ENCODE measurements at places on chromosomes 7 and 10. TPM values are rescaled to one million over a fixed set of nuclear protein-coding genes. Genes with fewer than 3 reads are reported as not detected.

The SPDYE9 gene
- not detected for total RNA-seq

The OPN1SW gene
- total RNA-seq, result not detected

The PNLIPRP2 gene
- not detected for total RNA-seq

DNA sequence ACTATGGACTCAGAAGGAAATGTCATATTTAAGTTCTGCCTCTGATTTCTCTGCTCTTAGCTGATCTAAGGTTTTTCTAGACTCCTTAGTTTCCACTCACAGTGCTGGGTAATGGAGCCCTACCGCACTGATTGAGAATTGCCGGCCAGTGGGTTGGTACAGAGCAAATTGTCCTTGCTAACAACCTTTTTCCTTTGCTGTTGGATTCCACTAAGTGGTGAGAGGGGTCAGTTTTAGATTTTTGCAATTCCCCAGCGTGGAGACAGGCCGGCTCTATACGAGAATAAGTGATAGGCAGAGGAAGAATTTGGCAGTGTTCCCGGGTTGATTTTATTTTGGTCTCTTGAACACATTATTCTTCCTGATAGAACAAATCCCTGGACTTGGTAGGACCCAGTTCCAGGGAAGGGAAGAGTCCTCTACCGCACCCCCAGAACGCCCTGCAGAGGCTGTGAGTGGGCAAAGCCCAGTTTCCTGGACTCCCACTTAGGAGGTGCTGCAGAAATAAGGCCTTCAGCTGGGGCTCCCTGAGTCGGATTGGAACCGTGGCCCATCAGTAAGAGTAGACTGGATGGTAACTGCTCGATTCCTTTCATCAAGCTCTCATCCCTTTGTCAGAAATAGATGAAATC, 3.0 kb upstream of the NRP1 start:
- H3K4me3 ChIP-seq, result peak overlapping the region; percentile 64
- peaks cover 18% of the 10 kb centered on the region for H3K4me1 ChIP-seq
- DNase-seq, result no peak

DNA sequence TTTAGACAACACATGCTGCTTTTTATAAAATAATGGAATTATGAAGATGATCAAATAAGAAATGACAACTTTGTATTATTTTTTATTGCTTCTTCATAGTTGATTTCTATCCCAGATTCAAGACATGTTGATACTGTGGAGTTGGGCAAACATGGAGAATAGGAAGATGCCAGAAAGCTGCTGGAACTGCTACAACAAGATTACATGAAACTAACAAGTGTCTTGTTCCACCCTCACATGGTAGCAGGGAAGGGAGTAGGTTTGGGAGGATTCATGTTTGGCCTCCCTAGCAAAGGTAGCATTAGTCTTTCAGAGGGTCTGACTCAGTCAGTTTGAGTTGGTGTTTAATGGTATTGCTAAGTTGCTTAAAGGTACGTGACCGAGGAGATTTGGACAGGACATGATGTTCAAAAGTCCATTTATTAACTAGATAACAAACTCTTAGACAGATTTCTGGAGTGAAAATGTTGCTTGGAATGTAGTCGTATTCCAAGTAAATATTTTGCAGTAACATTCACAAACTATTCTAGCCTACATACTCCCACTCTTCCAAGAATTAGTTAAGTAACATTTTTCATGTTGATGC, 33.1 kb downstream of the PRR15 start:
- no peaks in the 10 kb centered on the region for H3K36me3 ChIP-seq
- H3K4me3 ChIP-seq, result no peak overlapping the region
- DNase-seq, result no peak
- no peak overlapping the region for H3K27ac ChIP-seq

DNA sequence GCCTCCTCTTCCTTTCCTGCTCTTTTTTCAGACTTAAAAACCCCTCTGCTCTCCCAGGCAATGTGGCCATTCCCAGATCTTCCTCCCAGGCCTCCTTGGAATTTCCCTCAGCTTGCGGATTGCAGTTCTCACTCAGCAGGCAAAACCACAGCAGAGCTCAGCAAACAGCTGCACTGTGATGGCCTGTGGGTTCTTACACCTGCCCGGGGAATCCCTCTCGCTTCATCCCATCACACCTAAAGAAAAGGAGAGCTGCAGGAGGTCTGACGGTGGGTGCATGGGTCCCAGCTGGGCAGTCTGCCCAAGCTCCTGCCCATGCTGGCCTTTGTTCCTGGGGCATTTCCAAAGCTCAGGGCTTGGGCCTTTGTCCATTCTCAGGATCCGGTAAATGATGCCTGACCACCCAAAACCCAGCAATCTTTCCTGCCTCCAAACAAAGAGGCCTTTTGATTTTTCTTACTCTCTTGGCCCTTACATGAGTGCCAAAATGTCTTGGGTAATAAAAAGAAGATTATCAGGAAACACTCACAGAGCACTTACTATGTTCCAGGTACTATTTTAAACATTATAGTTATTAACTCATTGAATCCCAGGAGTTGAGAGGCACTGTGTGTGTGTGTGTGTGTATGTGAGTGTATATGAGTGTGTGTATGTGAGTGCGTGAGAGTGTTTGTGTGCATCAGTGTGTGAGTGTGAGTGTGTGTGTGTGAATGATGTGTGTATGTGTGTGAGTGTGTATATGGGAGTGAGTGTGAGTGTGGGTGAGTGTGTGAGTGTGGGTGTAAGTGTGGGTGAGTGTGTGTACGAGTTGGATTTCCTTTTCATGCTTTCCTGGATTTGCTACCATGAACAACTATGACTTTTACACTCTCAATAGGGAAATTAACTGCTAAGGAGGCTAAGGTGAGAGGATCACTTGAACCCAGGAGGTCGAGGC, 64.5 kb upstream of the PODXL start:
- H3K36me3 ChIP-seq, result no peaks in the 10 kb centered on the region
- H3K27me3 ChIP-seq, result peaks cover 11% of the 10 kb centered on the region
- H3K27ac ChIP-seq, result no peak overlapping the region
- no peak for DNase-seq
- H3K4me1 ChIP-seq, result no peaks in the 10 kb centered on the region
- H3K4me3 ChIP-seq, result no peak overlapping the region

GRCh38 chr7:114979388-114979787, 57.5 kb downstream of the MDFIC start:
- no peak overlapping the region for H3K4me3 ChIP-seq
- H3K27ac ChIP-seq, result no peak overlapping the region
- H3K36me3 ChIP-seq, result peaks cover 2% of the 10 kb centered on the region
- H3K4me1 ChIP-seq, result peaks cover 44% of the 10 kb centered on the region
- no peaks in the 10 kb centered on the region for H3K27me3 ChIP-seq

GRCh38 chr7:37018954-37019353, 294.7 kb upstream of the AOAH start:
- H3K27ac ChIP-seq, result no peak overlapping the region
- H3K36me3 ChIP-seq, result peaks cover 2% of the 10 kb centered on the region
- no peaks in the 10 kb centered on the region for H3K27me3 ChIP-seq
- no peak overlapping the region for H3K4me3 ChIP-seq

- peaks cover 6% of the 10 kb centered on the region for H3K36me3 ChIP-seq
- no peak for DNase-seq
- H3K4me1 ChIP-seq, result no peaks in the 10 kb centered on the region
- H3K4me3 ChIP-seq, result no peak overlapping the region
These were observed 138.9 kb downstream of the VTI1A start for GRCh38 chr10:112585960-112586359.

DNA sequence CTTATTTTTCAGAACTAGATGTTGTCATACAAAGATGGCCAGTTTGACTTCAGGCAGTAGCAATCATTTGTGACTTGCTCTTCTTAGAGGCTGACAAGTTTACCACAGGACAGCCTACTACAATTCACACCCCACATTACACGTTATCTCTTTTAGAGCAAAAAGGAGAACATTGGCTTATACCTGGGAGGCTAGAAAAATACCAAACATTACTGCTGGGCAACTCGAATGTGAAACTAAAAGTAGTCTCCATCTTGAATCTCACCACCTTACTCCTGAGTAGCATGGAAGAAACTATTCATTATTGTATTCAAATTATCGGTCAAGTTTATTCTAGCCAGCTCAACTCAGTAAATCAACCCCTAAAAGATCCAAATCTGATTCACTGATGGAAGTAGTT, 90.7 kb upstream of the TMEM26 start:
- DNase-seq, result no peak
- H3K4me3 ChIP-seq, result no peak overlapping the region
- H3K27ac ChIP-seq, result no peak overlapping the region
- H3K4me1 ChIP-seq, result no peaks in the 10 kb centered on the region
- no peaks in the 10 kb centered on the region for H3K36me3 ChIP-seq

DNA sequence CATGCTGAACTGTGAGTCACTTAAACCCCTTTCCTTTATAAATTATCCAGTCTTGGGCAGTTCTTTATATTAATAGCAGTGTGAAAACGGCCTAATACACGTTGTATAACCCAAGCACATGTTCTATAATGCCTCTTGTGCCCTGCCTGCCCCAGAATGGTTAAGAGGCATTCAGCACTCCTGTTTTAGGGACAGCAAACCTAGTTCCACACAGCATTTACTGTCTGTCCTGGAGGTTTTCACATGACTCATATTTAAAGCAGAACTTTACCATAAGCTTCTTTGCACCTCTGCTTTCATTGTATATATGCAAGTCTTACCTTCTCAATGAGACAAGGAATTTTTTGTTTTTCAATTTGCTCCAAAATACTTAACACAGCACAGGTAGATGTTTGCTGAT, 144.8 kb downstream of the ICA1 start:
- no peak for DNase-seq
- peak overlapping the region; percentile 3 for H3K27ac ChIP-seq
- no peaks in the 10 kb centered on the region for H3K27me3 ChIP-seq
- H3K36me3 ChIP-seq, result peaks cover 3% of the 10 kb centered on the region
- no peak overlapping the region for H3K4me3 ChIP-seq

GRCh38 chr10:13787015-13787421, 200.3 kb downstream of the PRPF18 start:
- no peaks in the 10 kb centered on the region for H3K36me3 ChIP-seq
- H3K4me1 ChIP-seq, result peaks cover 40% of the 10 kb centered on the region

DNA sequence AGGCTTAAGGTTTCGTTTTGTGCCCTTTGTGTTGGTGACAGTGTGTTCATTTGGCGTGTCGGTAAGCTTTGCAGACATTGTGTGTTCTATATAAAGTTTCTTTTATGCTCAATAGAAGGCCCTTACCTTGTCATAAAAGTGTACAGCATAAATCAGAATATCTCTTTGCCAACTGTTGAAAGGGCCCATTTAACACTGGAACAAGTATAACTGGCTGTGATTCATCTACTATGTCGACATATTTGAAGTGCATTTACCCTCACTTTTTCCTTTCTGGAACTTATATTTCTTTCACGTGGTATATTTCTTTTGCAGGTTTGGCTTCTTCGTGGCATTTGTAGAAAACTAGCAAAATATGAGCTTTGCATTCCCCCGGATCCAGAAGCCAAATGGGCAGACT, 32.7 kb downstream of the EEPD1 start:
- H3K27ac ChIP-seq, result no peak overlapping the region
- H3K27me3 ChIP-seq, result no peaks in the 10 kb centered on the region
- H3K36me3 ChIP-seq, result no peaks in the 10 kb centered on the region

DNA sequence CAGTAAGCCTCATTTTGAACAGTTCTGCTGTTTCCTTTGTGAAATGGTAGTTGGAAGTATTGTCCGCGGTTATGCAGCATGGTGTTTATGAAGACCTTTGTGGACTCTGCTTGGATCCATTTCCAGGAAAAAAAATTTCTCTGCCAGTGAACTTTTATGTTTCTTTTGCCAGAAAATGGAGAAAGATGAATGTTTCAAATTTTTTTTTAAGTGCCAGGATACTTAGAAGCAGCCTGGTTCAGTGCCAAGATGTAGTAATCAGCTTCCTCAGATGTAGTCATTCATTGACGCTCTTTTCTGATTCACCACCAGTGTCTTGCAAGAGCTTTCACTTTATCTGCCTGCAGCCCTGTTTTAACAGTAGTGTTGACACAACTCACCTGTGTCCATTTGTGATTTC, 258.2 kb downstream of the SDK1 start:
- no peak overlapping the region for H3K4me3 ChIP-seq
- H3K27ac ChIP-seq, result no peak overlapping the region
- DNase-seq, result no peak
- H3K27me3 ChIP-seq, result no peaks in the 10 kb centered on the region

GRCh38 chr10:75331081-75331480, 70.5 kb downstream of the ZNF503 start:
- peaks cover 25% of the 10 kb centered on the region for H3K27me3 ChIP-seq
- no peak overlapping the region for H3K4me3 ChIP-seq
- H3K36me3 ChIP-seq, result no peaks in the 10 kb centered on the region
- no peak for DNase-seq
- no peak overlapping the region for H3K27ac ChIP-seq

DNA sequence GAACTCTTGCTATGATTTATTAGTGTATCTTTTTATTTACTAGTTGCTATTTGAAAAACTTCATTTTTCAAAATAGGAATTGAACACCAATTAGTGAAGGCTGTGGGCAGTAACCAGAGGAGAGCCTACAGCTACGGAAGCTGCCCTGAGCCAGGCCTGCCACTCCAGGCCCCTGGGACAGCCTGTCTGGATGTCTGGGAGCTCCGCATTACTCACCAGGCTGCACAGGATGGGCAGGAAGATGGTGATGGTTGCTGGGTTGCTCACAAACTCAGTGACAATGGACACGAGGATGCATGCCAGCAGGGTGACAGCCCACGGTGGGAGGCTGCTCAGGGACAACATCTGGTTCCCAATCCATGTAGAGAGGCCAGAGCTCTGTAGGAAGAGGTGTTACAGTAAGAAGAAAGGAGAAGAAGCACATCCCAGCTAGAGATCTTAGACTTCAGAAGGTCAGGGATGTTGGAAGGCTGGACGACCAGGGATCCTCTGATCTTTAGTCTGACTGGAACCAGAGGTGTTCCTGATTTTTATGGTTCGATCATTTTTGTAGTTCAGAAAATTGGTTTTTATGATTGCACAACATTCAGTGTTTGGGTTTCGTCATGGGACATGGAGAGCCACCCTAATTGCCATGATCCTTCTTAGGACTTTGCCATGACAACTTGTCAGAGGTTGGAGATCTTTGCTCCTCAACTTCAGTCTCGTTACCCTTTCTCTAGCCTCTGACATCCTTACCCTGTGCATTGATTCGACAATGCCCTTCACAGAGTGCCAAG, 23.2 kb downstream of the STMP1 start:
- H3K4me3 ChIP-seq, result no peak overlapping the region
- H3K27me3 ChIP-seq, result no peaks in the 10 kb centered on the region
- peaks cover 18% of the 10 kb centered on the region for H3K4me1 ChIP-seq
- DNase-seq, result no peak
- H3K27ac ChIP-seq, result no peak overlapping the region

DNA sequence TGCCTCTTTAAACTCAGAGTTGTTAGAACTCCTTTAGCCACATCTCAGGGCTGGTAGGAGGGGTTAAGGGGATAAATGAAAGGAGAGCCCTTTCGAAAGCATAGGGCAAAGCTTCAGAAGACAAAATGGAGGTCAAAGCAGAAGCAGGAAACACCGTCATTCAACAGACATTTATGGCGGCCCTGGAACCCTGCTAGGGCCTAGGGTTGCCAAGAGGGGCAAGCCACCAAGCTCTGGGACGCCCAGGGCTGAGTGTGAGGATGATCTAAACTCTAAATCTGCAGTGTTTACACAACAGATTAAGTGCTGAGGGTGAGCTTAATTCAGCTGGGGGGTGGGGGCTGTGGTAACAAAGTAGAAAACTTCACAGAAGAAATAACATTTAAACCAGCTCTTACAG, 79.0 kb upstream of the NFE2L3 start:
- no peak overlapping the region for H3K4me3 ChIP-seq
- no peaks in the 10 kb centered on the region for H3K4me1 ChIP-seq
- no peak for DNase-seq
- peaks cover 22% of the 10 kb centered on the region for H3K27me3 ChIP-seq

- H3K27me3 ChIP-seq, result peaks cover 22% of the 10 kb centered on the region
- H3K27ac ChIP-seq, result no peak overlapping the region
- no peak overlapping the region for H3K4me3 ChIP-seq
- no peak for DNase-seq
- H3K36me3 ChIP-seq, result no peaks in the 10 kb centered on the region
These were observed 7.0 kb downstream of the BMPR1A start for GRCh38 chr10:86763404-86763803.

GRCh38 chr10:102151774-102152544, at the start of gene NOLC1:
Gene NOLC1, plus strand, starts transcription at chr10:102152389. Its CDS starts 22 bp downstream, at chr10:102152411.
- peak within 1 kb of the TSS; percentile 97 for H3K4me3 ChIP-seq
- H3K27ac ChIP-seq, result peak within 1 kb of the TSS; percentile 95
- peaks cover 8% of the 10 kb centered on the region for H3K36me3 ChIP-seq

Measured in activated T-cell treated with anti-CD3 and anti-CD28 coated beads, Interleukin-2, amount 50 U/mL, for 72 hours (primary cell).